ENCODE measurements at places on chromosomes 3 and 15.

GRCh38 chr3:188151438-188151837 is 2.5 kb upstream of the LPP start:
- DNase-seq = no peak

GRCh38 chr15:74978503-74978902 is 16.9 kb upstream of the SCAMP5 start:
- no peak for DNase-seq

GRCh38 chr15:90388462-90389380 is 679 bp downstream of the IQGAP1 start:
- DNase-seq = peak; percentile 52

DNA sequence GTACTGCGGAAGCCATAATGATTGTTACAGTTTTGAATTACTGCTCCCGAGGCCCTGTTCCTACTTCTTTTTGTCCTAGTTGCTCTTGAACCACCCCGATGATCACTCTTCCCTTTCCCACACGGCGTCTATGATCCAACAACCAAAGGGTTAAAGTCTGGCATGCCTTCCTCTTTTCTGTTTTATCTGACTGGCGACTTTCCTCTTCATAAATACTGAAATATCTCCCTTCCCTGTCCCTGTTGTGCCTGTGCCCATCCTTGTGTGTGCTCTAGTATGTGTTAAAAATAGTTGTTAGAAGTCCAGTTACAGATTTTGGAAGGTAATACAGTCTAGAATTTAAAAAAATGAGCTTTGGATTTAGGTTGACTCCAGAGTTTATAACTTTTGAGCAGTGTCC is 83.6 kb downstream of the AKAP13 start:
- DNase-seq = no peak

DNA sequence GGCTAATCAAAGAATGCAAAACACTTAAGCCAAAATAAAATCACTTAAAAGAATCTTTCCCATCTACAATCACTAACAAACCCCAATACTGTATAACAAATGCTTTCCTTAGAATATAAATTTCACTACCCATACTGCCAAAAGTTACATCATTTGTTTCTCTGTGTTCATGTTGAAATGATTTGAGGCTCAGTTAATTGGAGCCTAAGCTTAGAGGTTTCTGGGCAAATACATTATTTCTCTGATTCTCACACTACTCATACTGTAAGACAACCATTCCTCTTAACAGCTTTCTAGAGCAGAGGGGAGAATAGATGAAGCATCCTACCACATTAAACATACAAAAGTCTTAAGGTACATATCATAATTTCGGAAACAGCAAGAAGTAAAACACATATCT is 2.1 kb downstream of the RIOX2 start:
- DNase-seq = no peak

- no peak for DNase-seq
These were observed 121.0 kb upstream of the C15orf61 start for GRCh38 chr15:67399925-67400324.

Data from omental fat pad (tissue), 4 donors.